NCI-H1048 (cell line): ENCODE measurements at places on chromosomes 2 and 18.

GRCh38 chr18:3592864-3593263, 142.9 kb downstream of the TGIF1 start:
- DNase-seq = no peak

DNA sequence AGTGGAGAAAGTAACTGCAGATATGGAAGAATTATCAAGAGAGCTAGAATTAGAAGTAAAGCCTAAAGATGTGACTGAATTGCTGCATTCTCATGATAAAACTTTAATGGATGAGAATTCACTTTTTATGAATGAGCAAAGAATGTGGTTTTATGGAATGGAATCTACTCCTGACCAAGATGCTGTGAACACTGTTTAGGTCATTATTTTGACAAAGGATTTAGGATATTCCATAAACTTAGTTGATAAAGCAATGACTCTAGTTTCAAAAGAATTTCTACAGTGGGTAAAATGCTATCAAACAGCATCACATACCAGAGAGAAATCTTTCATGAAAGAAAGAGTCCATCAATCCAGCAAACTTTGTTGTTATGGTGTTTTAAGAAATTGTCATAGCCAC, 1317.7 kb upstream of the ACVR2A start:
- DNase-seq = no peak

- no peak for DNase-seq
Measured at GRCh38 chr2:227849906-227850305, 21.5 kb upstream of the DAW1 start.

GRCh38 chr2:216243026-216243425, 129.3 kb downstream of the MARCHF4 start:
- no peak for DNase-seq

DNA sequence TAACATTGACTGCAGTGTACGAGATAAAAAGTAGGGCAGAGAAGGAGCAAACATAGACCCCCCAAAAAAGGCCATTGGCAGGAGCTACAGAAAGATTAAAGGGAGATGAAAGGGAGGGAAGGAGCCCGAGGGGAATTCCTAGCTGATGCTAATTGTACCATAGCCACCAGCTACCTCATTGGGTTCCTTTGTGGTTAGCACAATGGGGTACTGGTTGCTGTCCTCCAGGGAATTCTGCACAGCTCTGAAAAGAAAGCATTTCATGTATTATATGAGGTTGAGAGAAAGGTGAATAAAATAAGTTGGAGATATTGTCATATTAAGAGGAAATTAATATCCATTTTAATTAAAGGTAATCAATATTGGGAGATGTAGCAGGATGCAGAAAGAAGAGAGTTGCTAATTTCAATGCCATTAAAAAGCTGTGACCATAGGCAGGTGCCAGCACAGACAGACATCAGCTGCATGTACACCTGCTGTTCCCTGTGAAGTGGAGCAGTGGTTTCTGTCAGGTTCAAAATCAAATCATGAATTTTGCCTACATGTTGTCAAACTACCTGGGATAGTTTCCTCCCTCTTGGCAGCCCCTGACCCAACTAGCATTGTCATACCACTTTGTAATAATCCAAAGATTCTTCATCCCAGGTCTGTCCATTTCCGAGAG, 185.4 kb upstream of the DLGAP1 start:
- DNase-seq = no peak

GRCh38 chr2:120105360-120105759, 92.5 kb downstream of the EPB41L5 start:
- no peak for DNase-seq

GRCh38 chr2:171960570-171960969, 38.3 kb downstream of the HAT1 start:
- DNase-seq = no peak

- no peak for DNase-seq
Measured at GRCh38 chr18:57951999-57952774, 91.8 kb upstream of the NEDD4L start.

- no peak for DNase-seq
Measured at GRCh38 chr2:197804758-197805714, 643 bp downstream of the PLCL1 start.

- no peak for DNase-seq
Measured at GRCh38 chr2:7620255-7620654, 703.0 kb downstream of the RNF144A start.

DNA sequence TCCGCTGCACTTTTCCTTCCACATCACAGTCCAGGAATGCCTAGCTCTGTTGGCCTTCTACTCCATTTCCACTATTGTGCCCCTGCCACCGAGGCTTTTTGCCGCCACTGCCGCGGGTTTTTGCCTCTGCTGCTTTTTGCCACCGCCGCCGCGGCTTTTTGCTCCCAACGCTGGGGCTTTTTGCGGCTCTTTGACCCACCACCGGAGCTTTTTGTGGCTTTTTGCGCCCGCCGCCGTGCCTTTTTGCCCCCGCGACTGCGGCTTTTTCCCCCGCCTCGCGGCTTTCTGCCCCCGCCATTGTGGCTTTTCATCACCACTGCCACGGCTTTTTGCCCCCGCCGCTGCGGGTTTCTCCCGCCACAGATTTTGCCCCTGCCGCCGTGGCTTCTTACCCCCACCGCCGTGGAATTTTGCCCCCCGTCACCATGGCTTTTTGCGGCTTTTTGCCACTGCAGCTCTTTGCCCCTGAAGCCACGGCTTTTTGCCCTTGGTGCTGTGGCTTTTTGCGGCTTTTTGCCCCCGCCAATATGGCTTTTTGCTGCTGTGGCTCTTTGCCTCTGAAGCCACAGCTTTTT, 2798.7 kb upstream of the TEKT4 start:
- DNase-seq = no peak

DNA sequence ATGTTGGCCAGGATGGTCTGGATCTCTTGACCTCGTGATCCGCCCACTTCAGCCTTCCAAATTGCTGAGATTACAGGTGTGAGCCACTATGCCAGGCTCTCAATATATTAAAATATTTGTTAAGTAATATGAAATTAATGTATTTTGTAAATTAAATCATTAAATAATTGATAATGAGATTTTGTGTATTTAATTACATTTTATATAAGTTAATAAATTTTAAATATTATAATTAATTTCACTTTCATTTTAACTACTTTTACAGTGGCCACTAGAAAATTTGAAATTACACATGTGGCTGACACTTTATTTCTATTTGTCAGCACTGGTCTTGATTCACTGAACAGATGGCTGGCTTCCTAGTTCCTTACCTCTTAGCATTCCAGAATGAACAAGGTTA, 102.6 kb downstream of the DPP10 start:
- DNase-seq = no peak

DNA sequence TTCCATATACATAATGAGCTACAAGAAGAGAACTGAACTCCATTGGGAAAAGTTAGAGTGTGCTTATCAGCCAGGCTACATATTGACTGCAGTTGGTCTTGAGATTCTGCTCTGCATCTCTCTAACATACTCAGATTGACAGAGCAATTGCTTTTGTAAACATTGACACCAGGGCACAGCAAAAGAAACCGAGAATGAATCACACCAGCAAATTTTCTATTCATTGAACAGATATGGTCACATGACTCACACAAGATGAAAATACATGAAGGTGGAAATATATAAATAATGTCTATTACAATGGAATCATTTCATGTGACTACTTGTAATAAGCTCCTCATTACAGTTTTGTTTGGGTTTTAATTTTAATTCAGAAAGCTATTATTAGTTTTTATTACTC, 691.9 kb upstream of the TMEFF2 start:
- DNase-seq = no peak

DNA sequence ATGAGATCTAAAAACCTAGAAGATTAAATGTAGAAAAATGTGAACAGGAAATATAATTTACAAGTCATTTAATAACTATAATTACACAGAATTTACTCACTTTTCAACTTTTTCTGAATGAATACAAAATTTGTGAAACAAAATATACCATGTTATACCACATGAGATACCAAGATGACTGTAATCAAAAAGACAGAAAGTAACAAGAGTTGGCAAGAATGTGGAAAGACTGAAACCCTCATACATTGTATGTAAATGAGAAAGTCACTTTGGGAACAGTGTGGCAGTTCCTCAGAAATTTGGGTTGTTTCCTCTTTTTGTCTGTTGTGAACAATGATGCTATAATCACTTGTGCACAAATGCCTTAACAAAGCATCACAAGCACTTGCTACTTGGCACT, 145.4 kb upstream of the ZNF804A start:
- DNase-seq = no peak

DNA sequence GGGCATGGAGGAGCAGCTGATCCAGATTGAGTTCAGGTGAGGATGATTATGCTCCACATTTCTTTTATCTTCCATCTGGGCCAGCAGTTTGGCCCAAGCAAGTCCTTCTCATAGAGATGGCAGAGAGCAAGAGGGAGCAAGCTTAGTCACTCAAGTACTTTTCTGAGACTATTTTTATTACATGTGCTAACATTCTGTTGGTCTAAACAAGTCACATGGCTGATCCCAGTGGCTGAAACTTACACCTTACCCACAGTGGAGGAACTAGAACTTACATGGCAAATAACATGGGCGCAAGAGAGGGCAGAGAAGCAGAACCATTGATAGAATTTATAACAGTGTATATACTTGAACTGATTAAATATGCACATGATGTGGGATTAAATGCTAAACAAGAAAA, 105.7 kb downstream of the KYNU start:
- no peak for DNase-seq

DNA sequence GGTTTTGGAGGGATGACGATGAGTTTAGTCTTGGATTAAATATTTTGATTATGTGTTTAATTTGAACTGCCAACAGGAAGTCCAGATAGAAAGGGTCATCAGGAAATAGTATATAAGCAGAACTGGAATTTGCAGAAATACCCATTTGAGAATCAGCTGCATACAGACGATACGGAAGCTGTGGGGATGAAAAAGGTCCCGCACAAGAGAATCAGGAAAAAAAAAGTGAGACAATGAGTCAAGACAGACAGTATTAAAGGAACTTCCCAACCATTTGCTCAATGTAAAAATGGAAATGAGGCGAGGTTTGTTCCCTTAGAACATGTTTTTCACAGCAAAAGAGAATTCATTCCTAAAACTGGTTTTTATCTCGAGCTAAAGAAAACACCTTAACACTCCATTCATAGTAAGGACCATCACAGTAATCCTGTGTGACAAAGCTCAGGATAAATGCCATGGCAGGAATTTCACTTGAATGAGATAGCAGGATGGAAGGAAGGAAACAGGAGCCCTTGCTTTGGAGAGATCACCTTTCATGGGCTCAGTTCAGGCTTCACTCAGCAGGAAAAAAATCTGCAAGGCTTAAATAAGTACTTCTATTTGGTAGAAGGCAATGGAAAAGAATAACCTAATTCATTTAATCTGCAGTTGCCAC, 29.3 kb downstream of the BCL2 start:
- DNase-seq = no peak

DNA sequence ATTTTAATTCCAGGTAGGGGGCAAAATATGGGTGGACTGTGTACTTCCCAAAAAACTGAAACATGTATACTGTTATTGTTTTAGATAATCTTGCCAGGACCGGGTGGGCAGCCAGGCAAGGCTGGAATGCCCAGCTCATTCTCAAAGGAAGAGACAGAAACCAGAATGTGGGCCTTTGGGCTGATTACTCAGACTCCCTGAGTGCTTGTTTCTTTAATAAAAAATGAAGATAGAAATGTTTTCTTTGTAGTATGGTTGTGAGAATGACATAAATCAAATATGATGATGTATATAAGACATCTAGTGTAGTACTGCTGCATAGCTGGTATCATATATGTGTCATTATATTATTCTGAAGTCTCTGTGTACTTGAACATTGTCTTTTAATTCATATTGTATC, 231.6 kb upstream of the NT5C1B start:
- DNase-seq = no peak

GRCh38 chr18:8504424-8504823, 104.8 kb upstream of the RAB12 start:
- DNase-seq = no peak

- DNase-seq = no peak
Measured at GRCh38 chr2:98698896-98699295, 32.0 kb downstream of the MGAT4A start.

DNA sequence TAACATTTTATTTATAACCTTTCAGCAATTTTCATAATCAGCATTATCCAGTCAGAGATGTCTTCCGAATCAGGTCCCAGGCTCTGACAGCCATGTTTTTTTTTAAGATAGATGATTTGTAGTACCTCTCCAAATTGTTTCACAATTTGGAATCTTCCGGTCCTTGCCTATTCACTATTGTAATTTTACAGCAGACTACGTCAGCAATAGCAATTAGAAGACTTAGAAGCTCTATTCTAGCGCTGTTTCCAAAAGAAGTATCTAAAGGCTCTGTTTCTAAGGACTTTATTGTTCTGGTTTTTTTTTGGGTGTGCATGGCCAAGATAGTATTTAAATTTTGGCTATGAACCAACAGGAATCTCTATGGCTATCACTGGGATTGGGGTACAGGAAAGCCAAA, 94.6 kb upstream of the PELI1 start:
- no peak for DNase-seq

DNA sequence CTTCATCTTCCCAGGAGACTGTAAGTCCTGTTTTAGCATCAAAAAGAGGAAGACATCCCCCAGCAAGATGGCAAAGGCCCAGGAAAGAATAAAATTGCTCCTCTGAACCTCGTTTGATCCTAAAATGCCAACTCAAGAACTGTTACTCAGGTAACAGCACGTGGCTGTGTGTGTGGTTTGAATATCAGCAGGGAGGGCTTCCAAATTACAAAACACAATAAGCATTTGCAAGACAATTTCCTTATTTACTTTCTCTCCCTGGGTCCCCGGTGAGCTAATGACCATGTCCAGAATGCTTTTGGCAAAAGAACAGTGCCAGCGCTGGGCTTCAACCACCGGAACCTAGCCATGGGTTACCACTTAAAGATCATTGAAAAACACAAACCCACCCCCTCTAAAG, 163.6 kb downstream of the C1D start:
- no peak for DNase-seq

DNA sequence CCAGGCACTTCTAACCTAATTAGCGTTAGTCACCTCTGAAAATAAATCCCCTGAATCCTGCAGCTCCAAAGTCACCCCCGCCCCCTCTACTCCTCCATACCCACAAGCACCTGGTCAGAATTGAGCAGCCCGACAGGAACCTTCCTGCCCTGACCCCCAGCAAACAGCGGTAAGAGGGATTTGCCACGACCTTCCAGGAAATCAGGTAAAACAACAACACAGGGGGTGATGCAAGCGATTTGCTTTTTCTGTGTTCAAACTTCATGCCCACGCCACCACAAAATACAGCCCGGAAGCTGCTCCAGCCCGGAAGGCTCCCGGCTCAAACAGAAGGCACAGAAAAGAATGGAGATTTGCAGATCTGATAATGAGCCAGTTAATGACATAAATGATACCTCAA, 367.1 kb downstream of the GPD2 start:
- DNase-seq = no peak

- DNase-seq = no peak
Measured at GRCh38 chr18:35267161-35267651, 22.8 kb downstream of the ZSCAN30 start.

DNA sequence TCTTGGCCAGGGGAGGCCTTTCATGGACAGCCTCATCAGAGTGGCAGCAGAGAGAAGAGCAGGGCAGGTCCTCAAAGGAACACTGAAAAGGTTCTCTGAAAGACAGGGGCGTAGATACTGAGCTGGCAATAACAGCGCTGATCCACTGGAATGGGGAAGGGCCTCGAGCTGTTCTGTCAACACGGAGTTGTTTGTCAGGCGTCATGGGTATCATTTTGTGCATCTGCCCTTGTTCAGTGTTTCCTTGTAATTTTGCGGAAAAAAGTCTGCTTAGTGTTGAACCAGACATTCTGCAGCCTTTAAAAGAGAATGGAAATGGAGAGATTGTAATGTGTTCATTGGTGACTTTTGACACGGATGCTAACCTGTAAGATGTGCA, 21.5 kb downstream of the AGAP1 start:
- no peak for DNase-seq

GRCh38 chr2:23601301-23601965, 216.5 kb downstream of the KLHL29 start:
- no peak for DNase-seq
